ENCODE measurements at places on chromosomes 16 and 17.

DNA sequence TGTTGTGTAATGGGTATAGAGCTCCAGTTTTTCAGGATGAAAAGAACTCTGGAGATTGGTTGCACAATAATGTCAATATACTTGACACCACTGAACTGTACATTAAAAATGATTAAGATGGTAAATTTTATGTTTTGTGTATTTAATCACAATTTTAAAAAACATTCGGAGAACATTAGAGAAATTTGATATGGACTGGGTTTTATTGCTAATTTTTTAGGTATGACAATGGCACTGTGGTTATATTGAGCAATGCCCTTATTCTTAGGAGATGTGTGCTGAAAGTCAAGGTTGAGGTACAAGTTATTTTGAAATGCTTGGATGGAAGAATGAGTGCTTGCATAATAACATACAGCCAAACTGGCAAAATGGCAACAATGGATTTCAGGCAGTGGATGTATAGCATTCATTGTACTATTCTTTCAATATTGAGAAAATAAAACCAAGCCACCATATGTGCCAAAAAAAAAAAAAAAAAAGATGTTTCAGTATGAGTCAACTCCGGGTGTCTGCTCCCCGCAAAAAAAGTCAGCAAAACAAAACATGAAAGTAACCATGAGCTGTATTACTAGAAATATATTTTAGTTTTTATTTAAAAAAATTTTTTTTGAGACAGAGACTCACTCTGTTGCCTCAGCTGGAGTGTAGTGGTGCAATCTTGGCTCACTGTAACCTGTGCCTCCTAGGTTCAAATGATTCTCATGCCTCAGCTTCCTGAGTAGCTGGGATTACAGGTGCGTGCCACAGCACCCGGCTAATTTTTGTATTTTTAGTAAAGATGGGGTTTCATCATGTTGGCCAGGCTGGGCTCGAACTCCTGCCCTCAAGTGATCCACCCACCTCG lies 19.8 kb downstream of the HOXB1 start:
- DNase-seq: peak; percentile 50

DNA sequence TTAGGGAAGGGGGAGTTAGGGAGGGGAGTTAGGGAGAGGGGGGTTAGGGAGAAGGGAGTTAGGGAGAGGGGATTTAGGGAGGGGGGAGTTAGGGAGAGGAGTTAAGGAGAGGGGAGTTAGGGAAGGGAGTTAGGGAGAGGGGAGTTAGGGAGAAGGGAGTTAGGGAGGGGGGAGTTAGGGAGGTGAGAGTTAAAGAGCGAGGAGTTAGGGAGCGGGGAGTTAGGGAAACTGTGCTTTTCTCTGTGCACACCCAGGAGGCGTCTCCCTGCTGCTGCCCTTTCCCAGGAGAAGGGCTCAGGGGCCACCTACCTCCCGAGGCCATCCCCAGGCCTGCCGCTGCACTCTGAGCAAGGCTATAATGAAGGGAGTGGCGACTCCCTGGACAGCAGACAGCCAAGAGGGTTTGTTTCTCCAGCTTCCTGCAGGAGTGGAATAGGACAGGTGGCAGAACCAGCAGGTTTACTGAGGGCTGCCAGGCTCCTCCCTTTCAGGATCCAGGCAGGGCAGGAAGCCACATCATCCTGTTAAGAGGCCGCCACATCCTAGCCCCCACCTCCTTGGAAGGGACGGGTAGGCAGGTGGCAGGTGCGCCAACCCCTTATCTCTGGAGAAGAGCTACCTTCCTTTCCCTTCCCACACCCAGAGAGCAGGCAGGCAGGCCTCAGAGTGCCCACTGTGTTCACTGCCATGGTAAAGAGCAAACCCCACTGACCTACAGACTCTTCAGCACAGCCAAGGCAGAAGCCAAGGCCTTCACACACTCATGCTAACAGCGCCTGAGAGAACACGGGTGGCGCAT lies 4.3 kb downstream of the CANT1 start:
- peak; percentile 54 for DNase-seq

GRCh38 chr17:12987120-12987519 lies 30.7 kb downstream of the ELAC2 start:
- DNase-seq: no peak

GRCh38 chr17:28953444-28954118 lies 2.3 kb upstream of the PHF12 start:
- peak; percentile 12 for DNase-seq

DNA sequence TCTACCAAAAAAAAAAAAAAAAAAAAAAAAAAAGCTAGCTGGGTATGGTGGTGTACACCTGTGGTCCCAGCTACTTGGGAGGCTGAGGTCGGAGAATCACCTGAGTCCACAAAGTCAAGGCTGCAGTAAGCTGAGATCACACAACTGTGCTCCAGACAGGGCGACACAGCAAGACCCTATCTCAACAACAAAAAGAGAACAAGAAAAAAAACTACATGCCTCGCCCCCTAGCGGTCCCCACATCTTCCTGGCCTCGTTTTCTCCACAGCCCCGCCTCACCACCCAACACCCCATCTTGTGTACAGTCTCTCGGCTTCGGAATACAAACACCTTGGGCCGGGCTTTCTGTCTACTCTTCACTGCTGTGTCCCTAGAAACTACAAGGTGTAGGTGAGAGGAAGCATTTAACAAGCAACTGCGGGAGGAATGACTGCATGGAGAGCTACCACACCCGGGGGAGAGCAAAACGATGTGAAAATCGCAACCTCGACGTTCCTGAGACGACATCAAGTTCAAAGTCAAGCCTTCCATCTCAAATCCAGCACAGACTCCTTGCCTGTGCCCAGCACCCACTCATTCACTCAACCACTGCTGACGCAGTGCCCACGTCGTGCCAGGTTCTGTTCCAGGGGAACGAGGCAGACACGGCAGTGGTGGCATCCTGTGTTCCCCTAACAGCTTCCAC lies 9.0 kb downstream of the NTAN1 start:
- DNase-seq: no peak

GRCh38 chr17:22518185-22518584 lies 825.9 kb downstream of the KCNJ18 start:
- DNase-seq: no peak

GRCh38 chr17:33121272-33121671 lies 129.6 kb downstream of the SPACA3 start:
- no peak for DNase-seq

GRCh38 chr16:88363239-88363891 lies 19.4 kb upstream of the ZNF469 start:
- DNase-seq: no peak

- no peak for DNase-seq
Measured at GRCh38 chr17:57493171-57493570, 236.8 kb downstream of the MSI2 start.

- no peak for DNase-seq
Measured at GRCh38 chr17:50157891-50158290, 7.4 kb upstream of the PPP1R9B start.

GRCh38 chr17:65553009-65553645 lies 8.3 kb downstream of the AXIN2 start:
- DNase-seq: no peak

- DNase-seq: no peak
Measured at GRCh38 chr17:57388131-57388725, 131.9 kb downstream of the MSI2 start.

- DNase-seq: no peak
Measured at GRCh38 chr17:82449883-82450356, 632 bp downstream of the CYBC1 start.

- no peak for DNase-seq
Measured at GRCh38 chr17:34484193-34484733, 95.1 kb upstream of the TMEM132E start.
